ENCODE measurements at places on chromosomes 2 and 18.

GRCh38 chr2:105287692-105288091, 41.8 kb downstream of the TGFBRAP1 start:
- DNase-seq: no peak

GRCh38 chr18:59565957-59566356, 131.3 kb downstream of the CCBE1 start:
- DNase-seq: no peak

DNA sequence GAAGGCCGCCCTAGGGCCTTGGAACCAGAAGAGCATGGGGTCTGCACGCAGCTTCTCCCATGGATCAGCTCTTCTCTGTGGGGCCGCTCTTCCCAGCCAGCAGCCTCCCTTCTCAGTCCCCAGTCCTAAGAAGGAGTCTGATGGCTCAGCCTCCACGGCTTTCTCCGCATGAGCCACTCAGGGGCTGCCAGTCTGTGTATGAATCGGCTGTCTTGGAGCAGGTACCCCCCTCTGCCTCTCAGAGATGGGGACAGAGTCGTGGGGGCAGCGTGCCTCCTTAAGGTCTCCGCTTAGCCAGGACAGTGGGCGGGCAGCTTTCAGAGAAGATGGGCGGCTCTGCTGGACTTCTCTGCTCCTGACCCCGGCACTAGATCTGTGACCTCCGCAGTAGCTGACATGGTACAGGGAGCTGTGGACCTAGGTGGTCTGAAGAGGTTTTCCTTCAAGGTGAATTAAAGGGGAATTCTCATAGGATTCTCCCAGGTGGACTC, 21.6 kb downstream of the INPP5D start:
- no peak for DNase-seq

DNA sequence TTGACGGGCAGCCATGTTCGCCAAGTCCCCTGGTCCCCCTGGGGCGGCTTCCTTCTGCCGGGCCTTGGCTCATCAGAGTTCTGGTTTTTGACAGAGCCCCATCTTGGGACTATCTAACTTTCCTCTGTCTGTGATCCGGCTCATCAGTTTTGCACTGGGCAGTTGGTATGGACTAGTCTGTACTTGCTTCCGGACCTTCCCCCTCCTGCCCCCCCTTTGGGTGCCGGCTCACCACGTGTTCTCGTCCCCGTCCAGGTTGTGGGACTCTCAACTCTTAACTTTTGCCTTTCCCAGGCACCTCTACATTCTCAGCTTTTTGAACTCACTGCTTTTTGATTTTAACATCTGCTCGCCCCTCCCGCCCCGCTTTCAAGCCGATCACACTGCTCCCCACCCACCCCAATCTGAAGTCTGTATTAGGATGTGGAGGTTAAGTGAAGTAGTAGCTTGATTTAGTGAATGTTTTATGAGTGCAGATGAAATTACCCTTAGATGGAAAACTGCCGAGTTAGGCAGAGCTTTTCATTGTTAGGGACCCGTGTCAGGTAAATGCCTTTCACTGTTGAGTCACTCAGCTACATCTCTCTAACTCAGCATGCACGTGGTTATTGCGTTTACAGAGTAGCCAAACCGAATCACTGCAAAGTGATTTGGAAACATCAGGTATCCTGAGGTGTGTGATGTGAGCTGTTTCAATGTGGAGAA, 874 bp downstream of the WDR43 start:
- peak; percentile 46 for DNase-seq

DNA sequence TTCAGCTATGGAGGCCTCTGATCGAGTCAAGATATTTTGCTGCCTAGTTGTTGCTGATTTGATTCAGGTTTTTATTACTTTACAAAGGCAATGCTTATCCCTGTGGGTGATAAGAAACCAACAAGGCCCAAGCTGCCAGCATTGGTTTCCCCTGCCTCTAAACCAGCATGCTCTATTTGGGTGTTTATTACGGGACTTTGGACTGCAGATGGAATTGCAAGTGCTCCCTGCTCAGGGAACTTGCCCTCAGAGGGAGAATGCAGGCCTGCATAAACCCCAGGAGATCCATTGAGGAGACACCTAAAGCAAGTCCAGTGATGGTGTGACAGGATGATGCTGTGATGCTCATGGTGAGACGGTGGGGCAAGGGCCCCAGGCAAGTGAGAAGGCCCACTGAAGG, 172.1 kb downstream of the VAPA start:
- DNase-seq: no peak

DNA sequence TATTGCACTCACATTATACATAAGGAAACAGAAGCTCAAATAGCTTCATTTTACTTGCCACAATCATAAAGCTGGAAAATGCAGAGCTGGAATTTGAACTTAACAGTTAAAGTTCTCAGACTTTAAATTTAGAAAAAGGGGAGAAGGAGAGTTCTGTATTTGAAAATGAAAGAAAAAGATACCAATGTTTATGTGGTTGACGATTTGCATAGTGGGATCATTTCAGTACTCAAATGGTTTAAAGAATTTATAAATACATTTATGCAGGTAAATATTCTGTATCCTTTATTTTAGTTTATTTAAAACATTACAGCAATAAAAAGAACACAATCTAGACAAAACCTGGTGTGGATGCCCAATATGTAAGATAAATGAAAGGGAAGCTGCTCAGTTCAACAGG, 25.5 kb upstream of the STAT4 start:
- DNase-seq: no peak

- no peak for DNase-seq
Observed at GRCh38 chr18:36327352-36328316, 30.1 kb downstream of the FHOD3 start.

GRCh38 chr2:15908371-15908770, 32.0 kb upstream of the MYCN start:
- no peak for DNase-seq

DNA sequence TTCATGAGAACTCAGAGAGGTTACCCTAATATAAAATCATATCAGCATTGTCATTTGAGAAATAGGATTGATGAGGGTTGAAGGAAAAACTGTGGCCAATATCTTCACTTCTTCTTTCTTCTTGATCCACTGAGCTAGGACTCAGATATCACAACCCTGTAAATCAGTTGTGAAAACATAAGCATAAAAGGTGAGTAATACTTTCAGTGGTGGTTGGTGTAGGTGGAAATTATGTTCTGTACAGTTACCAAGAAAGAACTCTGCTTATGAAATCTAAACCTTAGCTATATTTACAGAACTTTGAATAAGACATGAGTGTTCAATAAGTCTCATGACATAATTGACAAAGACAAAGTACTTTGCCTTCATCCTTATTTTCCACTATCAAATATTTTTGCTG, 56.3 kb downstream of the PAX3 start:
- no peak for DNase-seq

DNA sequence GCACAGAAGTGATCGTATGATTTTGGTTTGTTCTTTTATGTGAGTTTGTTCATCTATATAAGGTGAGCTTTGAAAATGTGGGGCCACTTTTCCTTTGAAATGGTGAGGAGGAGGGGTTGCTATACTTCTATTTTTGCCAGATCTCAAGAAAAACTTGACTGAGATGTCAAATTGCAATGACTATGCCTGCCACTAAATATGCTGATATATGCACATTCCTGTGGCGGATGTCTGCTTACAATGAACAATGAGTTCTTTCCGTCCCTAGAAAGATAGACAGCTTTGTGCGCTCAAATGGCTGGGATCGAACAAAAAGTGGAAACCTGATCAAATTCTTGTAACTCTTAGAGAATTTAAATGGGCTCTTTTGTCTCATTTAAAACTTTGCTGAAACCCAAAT, 28.7 kb downstream of the MYT1L start:
- no peak for DNase-seq

GRCh38 chr2:150075831-150076230, 411.6 kb downstream of the RND3 start:
- no peak for DNase-seq

GRCh38 chr2:161131074-161131680, 29.1 kb upstream of the TANK start:
- no peak for DNase-seq

- no peak for DNase-seq
Observed at GRCh38 chr18:73715210-73715670, 432.4 kb downstream of the FBXO15 start.

DNA sequence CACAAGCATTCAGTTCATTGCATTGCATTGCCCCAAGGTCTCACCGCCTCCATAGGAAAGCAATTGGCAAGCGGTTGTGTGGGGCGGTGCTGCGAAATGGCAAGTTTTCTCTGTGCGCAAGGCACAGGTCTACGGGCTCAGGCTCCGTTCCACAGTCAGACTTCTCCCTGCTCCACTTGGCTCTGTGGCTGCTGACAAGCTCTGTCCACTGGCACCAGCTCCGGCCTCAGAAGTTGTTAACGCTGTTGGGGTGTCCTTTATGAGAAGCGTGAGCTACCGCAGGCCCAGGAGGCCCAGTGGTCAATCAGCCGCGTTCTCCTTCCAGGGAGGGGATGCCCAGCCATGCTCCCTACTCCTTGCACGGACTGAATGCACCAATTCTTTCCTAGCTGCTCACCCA, 87.0 kb upstream of the GATA6 start:
- no peak for DNase-seq

DNA sequence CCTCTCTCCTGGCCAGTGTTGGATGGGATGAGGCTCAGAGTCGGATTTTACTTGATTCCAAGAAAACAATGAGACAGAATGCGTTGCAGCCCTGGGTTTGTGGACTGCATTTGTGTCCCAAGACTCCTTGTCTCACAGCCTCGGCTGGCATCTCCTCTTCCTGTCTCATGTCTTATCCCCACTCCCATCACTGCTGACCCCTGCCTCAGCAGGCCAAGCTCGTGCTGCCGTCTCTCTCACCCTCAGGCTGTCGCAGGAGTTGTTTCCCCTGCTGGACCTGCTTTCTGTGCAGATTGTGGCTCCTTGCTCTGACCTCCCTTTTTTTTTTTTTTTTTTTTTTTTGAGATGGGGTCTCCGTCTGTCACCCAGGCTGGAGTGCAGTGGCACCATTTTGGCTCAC, 70.2 kb upstream of the RALBP1 start:
- DNase-seq: no peak

DNA sequence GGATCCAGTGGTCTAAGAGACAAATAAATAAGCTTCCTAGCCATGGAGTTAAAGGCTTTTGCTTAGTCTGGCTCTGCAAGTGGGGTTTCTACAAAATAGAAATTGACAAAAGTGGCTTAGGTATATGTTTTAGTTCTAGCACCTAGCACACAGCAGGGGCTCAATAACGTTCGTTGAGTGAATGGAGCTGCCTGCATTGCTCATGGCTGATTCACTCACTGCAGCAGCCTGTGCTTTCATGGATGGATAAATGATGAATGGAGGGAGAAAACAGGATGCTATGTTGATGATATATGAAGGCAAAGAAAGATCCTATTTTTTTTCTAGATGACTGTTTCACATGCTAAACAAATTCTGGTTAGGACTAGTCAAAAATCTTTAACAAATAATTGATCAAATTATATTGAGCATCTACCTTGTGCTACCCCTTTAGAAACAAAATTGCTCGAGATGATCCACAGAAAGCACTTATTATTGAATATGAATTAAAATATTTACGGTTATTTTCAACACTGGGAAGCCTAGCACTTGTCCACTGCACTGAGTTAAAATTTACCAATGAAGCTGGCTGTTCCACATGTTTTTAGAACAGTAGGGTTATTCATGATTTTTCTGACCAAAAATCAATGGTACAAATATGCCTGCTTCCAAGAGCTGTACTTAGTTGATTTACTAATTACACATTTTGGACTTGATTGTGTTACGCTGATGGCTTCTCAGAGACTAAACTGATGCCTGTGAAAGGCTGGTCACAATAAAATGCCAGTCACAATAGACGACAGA, 39.6 kb downstream of the HDHD2 start:
- no peak for DNase-seq

- DNase-seq: no peak
Observed at GRCh38 chr2:58135861-58136260, 89.3 kb downstream of the VRK2 start.

DNA sequence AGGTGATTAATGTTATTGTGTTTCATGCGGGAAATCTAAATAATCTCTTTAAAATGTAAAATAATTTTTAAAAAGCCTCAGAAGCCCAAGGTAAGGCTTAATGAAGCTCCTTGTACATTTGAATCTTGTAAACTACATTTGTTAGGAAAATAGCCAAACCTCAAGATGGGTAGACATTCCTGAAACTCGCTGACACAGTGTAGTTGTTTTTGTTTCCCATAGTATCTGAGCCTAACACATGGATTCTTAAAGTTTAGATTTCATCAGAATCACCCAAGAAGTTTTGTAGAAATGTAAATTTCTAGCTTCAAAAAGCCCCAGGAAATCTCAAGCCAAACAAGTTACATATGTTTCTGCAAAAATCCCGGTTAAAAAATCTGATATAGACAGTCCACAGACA, 1221.1 kb upstream of the ACVR2A start:
- DNase-seq: no peak

GRCh38 chr2:62661263-62661635, 44.3 kb upstream of the EHBP1 start:
- no peak for DNase-seq

- DNase-seq: no peak
Observed at GRCh38 chr2:231189571-231190495, 8.6 kb upstream of the ARMC9 start.

DNA sequence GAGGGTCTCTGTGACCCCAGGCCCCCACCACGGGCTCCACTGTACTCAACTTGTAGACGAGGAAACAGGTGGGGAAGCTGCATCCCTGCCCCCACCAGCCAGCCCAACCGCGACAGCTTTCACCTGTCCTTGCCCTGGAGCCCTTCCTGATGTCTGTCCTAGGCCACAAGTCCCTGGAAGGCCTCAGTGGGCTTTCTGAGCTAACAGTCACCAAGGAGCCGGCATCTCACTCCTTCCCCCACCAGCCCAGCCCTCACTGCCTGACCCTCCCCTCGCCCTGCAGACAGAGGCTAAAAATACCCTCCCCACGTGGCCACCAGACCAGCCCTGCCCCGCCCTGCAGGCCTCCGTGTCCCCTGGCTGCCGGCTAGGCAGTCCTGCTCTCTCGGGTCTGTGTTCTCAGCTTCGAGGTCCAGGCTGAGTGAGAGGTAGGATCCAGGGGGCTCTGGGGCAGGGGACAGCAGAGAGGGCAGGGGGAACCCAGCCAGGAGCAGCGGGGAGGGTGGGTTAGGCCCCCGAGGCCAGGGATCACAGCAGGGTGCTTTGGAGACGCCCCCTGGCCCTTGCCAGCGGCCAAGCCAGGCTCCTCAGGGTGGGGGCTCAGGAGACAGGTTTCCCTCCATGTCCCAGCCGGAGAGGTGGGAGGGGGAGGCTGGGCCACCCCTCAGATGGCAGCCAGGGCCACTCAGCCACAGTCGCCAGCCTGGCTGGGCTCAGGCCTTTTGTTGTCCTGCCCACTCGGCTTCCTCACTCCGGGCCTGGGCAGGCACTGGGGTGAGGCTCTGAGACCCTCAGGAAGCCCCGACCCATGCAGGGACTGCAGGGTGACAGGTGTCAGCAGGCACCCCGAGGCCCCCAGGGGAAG, at the start of gene KLHL30:
Gene KLHL30, plus strand, starts transcription at position 338 of the 865 bp plus-strand sequence. CDS start 2,087 bp downstream, outside the sequence.
- no peak for DNase-seq

All from omental fat pad (tissue), 4 donors.